NCI-H187 treated with DMSO at 0.1 percent for 48 hours (cell line): ENCODE measurements at places on chromosomes 1 and 21.
A peak's percentile ranks its signal among the peaks of the same experiment; 100 is the strongest.

- no peak for DNase-seq
Observed at GRCh38 chr1:61699911-61700851, 24.8 kb downstream of the TM2D1 start.

- no peak for DNase-seq
Observed at GRCh38 chr1:29695803-29696202, 459.5 kb downstream of the PTPRU start.

DNA sequence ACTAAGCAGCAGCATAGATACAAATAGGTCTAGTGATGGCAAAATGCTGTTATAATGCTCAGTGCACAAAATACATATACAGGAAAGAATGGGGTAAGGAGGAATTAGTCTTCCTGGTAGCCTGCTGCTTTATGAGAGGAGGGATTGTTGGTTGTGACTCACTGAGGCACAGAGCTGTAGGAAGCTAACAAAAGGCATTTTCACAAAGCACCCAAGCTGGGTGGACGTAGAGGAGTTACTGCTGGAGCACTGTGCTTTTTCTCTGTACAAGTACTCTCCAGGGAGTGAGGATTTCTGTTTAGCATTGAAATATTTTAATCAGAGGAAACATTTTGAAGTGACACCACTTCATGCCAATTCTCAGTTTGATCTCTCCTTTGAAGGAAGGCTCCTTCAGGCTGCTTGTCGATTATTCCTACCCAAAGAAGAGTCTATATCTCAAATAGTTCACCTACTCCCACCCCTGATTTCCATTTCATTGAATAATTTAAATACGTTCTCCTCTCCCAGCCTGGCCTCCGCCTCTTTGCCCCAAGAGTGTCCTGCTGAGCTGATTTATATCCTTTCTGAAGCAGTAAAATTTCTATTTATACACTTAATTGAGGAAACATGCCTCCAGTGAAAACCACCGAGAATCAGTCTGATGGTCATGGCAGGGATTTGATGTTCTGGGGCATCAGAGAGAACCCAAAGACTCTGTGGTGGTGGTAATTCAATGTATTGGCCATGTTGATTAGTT is 271.9 kb downstream of the HHAT start:
- no peak for DNase-seq

DNA sequence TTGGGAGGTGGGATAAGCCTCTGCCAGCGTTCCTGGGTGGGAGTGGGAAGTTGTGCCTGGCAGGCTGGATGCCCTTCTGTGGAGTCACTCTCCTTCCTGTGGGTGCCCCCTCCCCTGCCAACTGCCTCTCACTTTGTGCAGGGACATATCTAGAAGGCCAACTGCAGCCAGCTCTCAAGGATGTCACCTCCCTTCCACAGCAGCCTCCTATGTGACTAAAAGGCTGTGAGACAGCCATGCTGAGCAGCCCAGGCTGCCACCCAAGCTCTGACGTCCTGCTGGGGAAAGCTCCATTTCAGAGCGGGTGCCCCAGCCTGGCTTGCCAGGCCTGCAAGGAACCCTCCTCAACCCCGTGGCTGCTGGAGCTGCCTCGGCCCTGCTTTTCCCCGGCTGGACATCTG is 19.6 kb upstream of the SLC26A9 start:
- DNase-seq = no peak

GRCh38 chr1:82299056-82299455 is 498.3 kb downstream of the ADGRL2 start:
- DNase-seq = no peak

DNA sequence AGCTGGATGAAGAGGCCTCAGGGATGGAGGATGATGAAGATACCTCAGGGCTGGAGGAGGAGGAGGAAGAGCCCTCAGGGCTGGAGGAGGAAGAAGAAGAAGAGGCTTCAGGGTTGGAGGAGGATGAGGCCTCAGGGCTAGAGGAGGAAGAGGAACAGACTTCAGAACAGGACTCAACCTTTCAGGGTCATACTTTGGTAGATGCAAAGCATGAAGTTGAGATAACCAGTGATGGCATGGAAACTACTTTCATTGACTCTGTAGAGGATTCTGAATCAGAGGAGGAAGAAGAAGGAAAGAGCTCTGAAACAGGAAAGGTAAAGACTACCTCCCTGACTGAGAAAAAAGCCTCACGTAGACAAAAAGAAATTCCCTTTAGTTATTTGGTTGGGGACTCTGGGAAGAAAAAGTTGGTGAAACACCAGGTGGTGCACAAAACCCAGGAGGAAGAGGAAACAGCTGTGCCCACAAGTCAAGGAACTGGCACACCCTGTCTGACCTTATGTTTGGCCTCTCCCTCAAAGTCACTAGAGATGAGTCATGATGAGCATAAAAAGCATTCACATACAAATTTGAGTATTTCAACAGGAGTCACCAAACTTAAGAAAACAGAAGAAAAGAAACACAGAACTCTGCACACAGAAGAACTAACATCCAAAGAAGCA is 15.4 kb downstream of the L1TD1 start:
- no peak for DNase-seq

- no peak for DNase-seq
Observed at GRCh38 chr1:242425232-242425631, 99.3 kb downstream of the PLD5 start.

- DNase-seq = no peak
Observed at GRCh38 chr1:70922196-70922595, 125.4 kb downstream of the PTGER3 start.

- no peak for DNase-seq
Observed at GRCh38 chr1:71835442-71835813, 446.9 kb downstream of the NEGR1 start.

- DNase-seq = no peak
Observed at GRCh38 chr1:231871878-231872277, 245.3 kb downstream of the DISC1 start.

DNA sequence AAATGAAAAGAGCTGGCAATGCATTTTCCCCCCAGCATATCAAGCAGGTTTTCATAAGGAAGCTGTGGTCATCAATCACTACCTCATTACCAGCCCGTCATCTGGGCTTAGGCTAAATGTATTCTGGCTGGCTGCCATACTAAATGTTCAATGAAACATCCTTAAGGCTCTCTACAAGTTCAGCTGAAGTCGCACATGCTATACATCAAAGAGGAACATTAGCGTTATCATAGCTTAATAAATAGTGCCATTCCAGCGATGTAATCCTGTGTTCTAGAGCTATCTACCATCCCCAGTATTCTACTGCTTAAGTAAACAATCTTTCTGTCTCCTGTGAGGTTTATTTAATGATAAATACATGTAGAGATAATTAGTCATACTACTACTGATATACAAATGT is 288.8 kb downstream of the DPYD start:
- peak; percentile 25 for DNase-seq

DNA sequence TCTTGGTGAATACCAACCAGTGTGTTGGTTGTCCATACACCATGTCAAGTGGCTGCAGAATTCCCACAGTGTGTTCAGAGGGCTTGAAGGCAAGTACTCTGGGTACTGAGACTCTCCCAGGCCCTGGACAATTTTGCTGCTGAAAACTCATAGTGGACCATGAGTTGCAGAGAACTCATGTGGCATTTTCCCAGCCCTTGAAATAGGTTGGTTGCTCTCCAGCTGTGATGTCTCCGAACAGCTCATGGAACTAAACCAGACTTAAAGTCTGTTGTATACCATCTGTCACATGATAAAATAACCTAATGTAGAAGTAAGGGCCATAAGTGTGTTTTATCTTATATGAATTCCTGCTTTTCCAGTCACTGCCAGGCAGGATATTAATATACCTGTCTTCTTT is 67.8 kb downstream of the RGS2 start:
- DNase-seq = no peak

- DNase-seq = no peak
Observed at GRCh38 chr1:56963667-56964066, 2.1 kb downstream of the C8B start.

GRCh38 chr21:33025489-33026442 is at the start of gene OLIG2:
TSS of gene OLIG2 (plus strand) at chr21:33025935. CDS start at chr21:33026863, 928 bp downstream.
- DNase-seq = no peak

GRCh38 chr21:19123525-19123924 is 719.9 kb upstream of the TMPRSS15 start:
- DNase-seq = no peak

- no peak for DNase-seq
Observed at GRCh38 chr1:16276302-16277030, 39.5 kb upstream of the CPLANE2 start.

- peak; percentile 9 for DNase-seq
Observed at GRCh38 chr1:16021681-16022080, at the start of gene CLCNKA. TSS of gene CLCNKA (plus strand) at chr1:16022036. CDS start at chr1:16022620, 584 bp downstream.

DNA sequence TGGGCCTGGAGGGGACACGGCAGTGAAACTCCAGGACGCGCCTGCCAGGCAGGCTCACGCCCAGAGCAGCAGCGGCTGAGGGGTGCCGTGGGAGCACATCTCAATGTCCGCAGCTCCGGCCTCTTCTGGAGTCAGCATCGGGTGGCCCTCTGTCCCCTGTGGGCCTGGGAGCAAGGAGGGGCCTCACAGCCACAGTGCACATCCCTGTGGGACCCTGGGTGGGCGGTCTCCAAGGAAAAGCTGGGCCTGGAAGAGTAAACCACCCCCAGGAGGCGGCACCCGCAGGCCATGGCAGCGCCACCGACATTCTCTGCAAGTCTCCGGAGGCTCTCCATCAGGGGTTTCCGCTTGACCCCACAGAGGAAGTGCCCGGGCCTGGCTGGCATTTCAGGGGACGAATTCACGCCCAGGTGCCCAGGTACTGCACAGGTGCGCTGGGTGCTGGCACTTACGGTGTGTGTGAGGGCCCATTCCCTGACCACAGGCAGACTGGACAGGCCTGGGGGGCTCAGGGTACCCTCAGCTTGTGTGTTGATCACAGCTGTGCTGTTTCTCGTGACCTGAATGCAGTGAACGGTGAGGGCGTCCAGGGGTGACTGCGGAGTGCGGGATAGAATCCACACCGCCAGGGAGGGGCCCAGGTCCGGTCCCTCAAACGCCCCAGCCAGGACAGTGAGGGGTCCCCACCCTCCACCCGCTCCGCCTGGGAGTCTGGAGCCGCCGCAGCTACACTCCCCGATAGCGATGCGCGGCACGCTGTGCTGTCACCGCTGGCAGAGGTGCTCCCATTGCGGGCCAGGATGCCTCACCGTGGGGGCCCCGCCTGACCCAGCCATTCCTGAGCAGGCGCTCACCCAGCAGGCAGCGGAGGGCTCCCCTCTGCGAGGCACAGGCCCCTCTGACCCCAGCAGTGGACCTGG is 16.6 kb upstream of the RNF223 start:
- no peak for DNase-seq

- no peak for DNase-seq
Observed at GRCh38 chr1:63321785-63322113, 618 bp upstream of the FOXD3 start.

DNA sequence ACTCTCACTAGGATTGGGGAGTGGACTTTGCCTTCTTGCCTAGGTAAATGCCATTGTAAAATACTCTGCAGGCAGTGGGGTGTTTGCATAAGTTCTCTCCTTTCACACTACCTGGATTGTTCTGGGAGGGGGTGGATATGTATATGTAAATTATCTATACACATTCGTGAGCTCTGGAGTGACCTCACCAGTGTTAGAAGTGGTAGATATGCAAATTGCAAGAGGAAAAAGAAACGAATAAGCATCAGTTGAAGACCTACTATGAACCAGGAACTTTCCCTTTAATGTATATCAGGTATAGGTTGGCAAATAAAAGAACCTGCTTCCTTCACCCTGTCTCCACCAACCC is 1.5 kb upstream of the ARHGEF11 start:
- DNase-seq = no peak

GRCh38 chr1:25476186-25477097 is 45.7 kb downstream of the MACO1 start:
- peak; percentile 95 for DNase-seq

- DNase-seq = no peak
Observed at GRCh38 chr1:2840036-2840809, 38.7 kb upstream of the TTC34 start.

DNA sequence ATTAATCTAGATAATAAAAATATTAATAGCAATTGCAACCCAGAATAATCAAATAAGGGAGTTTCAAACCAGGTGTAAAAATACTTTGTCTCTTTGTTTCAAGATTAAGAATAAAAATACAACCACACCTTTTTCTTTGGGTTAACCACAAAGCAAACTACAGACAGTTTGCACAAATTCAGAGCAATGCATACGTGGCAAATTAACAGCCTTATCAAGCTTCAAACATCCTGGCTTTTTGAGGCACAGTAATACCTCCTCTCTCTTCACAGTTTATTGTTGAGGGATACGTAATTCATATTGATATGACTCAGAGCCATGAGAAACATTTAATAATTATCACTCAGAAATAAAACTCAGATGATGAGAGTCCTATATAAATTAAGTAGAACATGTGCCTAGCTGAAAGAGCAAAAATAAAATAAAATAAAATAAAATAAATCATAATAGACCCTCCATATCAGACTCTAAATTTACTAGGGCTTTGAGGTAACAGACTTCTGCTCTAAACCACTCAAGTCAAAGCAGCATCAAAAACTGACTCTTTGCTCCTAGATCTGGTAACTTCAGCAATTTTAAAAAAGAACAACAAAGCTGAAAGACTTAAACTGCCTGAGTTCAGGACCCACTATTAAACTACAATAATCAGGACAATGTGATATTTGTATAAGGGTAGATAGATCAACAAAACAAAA is 11.4 kb downstream of the EDEM3 start:
- DNase-seq = no peak

- DNase-seq = no peak
Observed at GRCh38 chr1:11752359-11753088, 9.5 kb upstream of the C1orf167 start.

GRCh38 chr1:67705735-67706453 is 20.9 kb downstream of the GADD45A start:
- no peak for DNase-seq

DNA sequence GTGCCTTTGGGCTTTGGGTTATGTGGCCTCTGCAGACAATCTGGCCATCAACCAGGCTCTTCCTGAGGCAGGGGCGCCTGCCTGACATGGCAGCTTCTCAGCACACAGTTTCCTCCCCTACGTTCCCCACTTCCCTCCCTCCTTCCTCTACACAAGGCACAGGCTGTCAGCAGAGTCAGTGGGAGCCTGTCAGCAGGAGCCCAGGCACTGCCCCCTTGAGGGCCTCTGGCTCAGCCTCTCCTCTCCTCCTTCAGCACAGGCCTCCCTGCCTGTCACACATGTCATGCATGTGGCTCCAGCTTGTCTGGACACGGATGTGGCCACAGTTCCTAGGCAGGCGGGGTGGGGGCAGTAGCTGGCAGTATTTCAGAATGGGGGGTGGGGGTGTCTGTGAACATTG is 52.2 kb upstream of the ARTN start:
- no peak for DNase-seq

DNA sequence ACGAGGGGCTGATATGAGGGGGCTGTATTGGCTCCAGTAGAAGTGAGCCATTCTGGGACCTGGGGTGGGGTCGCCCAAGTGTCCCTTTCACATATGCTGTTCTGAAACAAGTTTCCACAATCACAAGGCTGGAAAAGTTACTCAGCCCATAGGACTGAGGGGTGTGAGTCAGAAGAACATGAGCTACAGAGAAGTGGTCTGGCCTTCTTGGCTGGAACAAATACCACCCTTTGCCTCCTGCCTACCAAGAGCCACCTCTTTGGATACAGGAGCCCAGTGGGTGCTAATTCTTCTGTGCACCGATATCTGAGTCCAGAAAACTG is 42.4 kb downstream of the MEF2D start:
- no peak for DNase-seq
